ENCODE measurements at places on chromosomes 7 and 10.

GRCh38 chr10:114932945-114933344, 5.0 kb upstream of the TRUB1 start:
- DNase-seq = no peak

DNA sequence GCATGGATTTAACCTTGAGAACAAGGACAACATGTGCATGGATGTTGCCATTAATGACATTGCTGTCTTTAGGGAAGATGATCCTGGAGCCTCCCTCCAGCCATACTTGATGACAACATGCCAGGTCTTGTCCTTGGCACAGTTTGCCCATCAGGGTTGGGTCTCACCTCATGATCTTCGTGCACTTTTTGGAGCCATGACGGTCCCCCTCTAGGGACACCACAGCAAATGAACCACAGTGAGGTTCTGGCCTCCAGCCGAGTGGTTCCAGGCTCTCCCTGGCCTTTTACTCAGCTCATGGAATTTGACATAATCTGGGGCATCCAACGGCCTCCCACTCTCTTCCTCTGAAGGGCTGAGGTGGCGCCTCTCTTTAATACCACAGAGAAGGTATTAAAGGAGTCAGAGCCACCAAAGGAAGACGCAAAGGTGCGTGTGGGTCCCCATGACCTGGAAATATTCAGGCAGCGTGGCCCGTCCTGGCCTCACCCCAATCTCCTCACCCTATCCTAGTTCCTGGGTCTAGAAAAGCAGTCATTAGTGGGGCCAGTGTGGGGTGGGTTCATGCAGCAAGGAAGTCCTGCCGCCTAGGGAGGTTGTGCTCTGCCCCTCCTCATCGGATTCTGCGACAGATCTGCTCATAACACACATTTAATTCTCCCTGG, 184.8 kb downstream of the CXCL12 start:
- DNase-seq = no peak

GRCh38 chr7:155808549-155809331, 3.5 kb downstream of the SHH start:
- no peak for DNase-seq

DNA sequence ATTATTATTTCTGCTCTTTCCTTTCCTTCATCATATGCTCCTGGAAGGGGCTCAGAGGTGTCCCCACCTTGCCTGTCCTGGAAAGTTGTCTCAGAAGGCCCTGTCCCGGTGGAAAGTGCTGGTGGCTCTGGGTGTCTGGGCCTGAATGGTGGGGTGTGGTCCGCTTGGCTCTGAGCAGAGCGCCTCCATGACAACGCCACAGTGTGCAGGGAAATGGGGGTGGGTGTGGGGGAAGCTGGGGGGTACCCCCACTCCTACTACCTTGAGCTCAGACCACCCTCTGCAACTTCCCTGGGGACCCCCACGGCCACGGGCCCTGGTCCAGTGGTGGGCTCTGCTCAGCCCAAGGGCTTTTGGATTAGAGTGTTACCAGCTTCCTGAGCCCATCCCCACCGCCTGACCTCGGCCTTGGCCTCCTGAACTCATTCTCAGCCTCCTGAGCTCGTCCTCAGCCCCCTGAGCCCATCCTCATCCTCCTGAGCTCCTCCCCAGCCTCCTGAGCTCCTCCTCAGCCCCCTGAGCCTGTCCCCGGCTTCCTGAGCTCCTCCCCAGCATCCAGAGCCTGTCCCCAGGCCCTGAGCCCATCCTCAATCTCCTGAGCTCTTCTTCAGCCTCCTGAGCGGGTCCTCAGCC, 106.4 kb upstream of the FAM20C start:
- no peak for DNase-seq

GRCh38 chr7:93165447-93165846, 17.3 kb upstream of the SAMD9L start:
- no peak for DNase-seq

DNA sequence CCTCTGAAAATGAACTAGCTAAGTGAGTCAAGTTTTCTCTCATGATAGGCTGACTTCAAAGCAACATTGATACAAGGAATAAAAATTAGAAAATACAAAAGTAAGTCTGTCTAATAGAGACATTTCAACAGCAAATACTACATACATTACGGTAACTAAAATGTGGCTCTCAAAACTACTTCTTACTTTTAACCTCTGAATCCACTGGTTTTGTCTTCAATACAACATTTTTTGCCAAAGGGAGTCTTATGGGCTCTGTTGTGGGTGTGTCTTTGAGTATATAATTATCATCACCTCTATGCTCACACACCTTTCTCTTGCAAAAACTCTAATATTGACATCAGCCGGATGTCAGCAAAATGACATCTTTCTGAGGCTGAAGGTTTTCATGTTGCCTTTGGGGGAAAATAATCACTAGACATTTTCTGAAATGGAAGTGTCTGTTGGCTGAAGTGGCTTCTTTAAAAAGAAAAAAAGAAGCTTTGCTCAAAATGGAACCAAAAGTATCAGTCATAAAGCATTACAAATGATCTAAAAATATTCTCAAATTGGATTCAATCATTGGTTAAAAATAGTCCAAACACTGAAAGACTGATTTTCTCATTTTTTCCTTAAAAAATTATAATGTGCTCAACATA, 41.8 kb upstream of the FAM133B start:
- DNase-seq = no peak

GRCh38 chr10:129339191-129339590, 127.8 kb upstream of the MGMT start:
- no peak for DNase-seq

GRCh38 chr7:69847921-69848612, 249.8 kb downstream of the AUTS2 start:
- DNase-seq = no peak

- DNase-seq = no peak
Measured at GRCh38 chr10:114548662-114549061, 109.4 kb downstream of the ABLIM1 start.

DNA sequence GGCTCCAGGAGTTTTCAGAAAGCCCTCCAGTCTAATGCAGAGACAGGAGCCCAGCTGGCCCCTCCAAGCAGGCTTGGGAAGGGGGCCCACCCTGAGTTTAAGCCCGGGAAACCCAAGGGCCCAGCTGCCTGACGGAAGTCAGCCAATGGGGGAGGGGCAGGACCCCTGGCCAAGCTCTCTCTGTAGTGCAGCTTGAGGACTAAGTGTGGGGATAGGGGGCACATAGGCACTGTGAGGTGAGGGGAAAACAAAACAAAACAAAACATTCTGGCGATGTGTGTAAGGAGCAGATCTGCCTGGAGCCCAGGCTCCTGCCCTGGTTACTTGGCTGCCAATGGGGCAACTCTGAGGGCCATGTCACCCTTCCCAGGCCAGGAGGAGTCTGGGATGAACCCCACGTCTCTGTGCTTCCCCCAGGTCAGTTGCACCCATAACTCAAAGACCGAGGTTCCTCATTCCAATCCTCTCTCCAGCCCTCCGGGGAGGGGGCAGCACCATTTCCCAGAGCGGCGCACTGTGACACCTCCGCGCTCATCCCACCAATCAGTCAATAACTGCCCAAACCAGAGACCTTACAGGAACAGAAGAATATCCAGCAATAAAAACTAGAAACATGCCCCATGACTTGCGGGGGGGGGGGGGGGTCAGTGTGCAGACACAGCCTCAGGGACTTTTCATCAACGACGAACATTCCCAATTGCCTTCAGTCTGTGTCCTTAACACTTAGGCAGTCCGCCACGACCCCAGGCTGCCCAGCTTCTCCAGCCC, 1.7 kb downstream of the CXCL12 start:
- DNase-seq = no peak

GRCh38 chr7:103888603-103889153, 100.8 kb downstream of the RELN start:
- no peak for DNase-seq

GRCh38 chr7:83677180-83677866, 28.4 kb upstream of the SEMA3E start:
- no peak for DNase-seq

- DNase-seq = no peak
Measured at GRCh38 chr7:27678617-27679260, 16.1 kb upstream of the HIBADH start.

- no peak for DNase-seq
Measured at GRCh38 chr7:4274286-4274685, 407.8 kb upstream of the FOXK1 start.

DNA sequence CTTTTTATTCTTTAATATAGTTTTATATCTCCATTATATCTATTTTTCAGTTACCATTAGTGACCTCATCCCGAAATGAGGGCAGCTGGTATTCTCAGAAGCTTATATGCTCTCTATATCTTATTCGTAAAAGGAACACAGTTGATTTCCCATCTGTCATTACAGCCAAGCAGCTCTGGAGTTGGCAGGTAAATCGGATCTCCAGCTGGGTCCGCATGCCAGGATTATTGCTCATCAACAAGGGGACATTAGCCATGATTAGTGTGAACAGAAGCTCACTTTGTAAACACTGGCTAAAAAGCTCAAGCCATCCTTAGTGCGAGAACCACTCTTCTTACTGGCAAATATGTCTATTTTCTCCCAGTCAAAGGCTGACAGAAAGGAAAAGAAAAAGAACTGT, 180.3 kb downstream of the NPSR1 start:
- DNase-seq = no peak

- no peak for DNase-seq
Measured at GRCh38 chr10:103192089-103192450, 1.0 kb downstream of the NT5C2 start.

DNA sequence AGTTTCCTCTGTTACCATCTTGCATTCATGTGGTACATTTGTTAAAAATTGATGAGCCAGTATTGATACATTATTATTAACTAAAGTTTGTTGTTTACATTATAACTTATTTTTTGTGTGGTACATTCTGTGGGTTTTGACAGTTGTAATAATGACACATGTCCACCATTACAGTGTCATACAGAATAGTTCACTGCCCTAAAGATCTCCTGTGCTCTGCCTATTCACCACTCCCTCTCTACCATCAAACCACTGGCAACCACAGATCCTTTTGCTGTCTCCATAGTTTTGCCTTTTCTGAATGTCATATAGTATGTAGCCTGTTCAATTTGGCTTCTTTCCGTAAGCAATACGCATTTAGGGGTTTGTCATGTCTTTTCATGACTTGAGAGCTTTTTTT, 156.9 kb downstream of the PHF14 start:
- no peak for DNase-seq

DNA sequence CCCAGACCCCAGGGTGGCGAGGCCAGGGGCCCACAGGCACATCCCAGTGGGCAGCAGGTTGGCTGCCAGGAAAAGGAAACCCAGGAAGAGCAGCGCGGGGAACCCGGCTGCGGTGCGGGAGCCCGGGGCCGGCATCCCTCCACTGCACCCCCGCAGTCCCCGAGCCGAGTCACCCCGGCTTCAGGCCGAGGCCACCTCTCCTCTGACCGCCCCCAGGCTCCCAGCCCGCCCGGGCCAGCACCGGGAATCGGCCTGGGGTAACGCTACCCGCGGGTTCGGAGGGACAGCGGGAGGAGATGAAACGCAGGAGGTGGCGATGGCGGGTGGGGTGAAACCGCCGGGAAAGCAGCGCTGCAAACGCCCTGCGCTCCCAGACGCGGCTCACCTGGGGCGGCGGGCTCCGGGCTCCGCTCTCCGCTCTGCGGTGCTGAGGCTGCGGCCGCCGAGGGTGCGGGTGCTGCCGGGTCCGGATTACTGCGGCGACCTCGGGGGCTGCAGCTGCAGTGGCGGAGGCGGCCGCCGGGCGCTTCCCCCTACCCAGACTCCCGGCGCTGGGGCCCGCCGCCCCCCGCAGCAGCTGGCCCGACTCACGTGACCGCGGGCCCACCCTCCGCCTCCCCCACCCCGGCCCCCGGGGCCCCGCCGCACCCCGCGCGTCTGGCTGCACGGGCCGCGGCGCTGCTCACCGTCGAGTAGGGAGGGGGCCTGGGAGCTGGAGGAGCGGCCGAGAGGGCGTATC, at the start of gene SCRN1:
SCRN1 (minus strand) TSS at position 545 of the 739 bp plus-strand sequence. CDS start 20,734 bp downstream, outside the sequence.
- peak; percentile 41 for DNase-seq

DNA sequence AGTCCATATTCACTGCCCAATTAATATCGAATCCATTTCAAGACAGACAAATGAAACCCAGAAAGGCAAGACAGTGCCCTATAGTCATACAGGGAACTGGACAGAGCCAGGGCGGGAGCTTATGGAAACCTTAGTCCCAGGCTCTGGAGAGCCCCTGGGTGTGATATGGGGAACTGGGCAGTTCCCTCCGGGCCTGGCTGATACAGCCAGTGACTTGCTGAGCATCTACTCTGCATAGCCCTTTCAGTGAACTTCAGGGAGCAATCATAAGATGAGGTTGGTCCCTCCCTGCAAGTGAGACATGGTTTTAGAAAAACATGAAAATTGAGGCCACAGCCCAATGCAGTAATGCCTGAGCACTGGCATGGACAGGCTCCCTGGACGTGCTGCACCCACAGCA, 241.9 kb downstream of the GRID1 start:
- no peak for DNase-seq

- DNase-seq = no peak
Measured at GRCh38 chr10:63798599-63799498, 277.6 kb downstream of the REEP3 start.

DNA sequence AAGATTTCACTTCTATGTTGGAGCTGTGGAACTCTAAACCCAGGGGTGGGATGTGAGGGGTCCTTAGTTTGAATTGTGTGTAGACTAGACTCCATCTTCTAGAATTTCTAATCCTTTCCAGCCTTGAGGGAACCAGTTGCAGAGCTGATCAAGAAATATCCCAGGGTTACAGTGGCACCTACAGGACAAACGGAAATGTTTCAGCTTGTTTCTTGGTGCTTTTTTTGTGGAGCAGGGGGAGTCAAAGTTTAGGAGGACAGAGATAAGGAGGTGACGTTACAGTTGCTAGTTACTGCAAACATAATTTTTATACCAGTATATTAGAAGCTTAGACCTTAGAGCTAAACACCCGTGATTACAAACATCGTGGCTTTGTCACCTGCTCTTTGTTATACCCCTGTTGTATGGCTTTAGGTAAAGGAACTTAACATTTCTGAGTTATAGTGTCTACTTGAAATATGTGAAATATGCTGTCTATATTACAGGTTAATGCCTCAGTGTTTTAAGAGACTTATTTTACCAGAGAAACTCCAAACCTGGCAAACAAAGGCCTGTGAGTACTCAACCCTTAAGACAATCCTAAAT, 84.5 kb upstream of the DYNC1I1 start:
- peak; percentile 21 for DNase-seq

DNA sequence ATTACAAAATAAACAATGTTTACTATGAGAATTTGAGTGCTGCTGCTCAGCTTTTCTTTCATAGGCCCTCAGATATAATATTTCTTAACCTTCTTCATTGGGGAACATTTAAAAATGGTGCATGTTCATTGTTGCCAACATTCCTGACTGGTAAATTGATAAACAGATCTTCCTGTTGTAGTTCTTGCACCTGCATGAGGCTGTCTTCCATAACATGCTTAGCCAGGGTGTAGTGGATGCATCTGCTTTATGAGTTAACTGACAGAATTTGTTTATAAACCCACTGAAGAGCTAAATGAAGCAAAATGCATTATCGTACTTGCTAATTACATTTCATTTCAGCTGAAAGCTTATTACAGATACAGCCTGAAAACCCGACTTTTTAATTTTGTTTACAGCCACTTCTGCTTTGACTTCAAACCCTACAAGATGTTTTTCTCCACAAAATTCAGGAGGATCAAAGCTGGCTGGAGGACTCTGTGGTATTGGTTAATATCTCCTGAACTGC, 177.2 kb downstream of the SEM1 start:
- DNase-seq = no peak

Measured in hippocampal formation (tissue), 2 donors.